Gastroesophageal sphincter (tissue), 4 donors: ENCODE measurements at places on chromosomes 7 and 10. TPM values are rescaled to one million over a fixed set of nuclear protein-coding genes. Genes with fewer than 3 reads are reported as not detected.

- ATAC-seq = no peak
Measured at GRCh38 chr7:80145780-80146422, 11.3 kb downstream of the GNAI1 start.

GRCh38 chr10:46541017-46541661 is 15.3 kb downstream of the GPRIN2 start:
- no peak for ATAC-seq

DNA sequence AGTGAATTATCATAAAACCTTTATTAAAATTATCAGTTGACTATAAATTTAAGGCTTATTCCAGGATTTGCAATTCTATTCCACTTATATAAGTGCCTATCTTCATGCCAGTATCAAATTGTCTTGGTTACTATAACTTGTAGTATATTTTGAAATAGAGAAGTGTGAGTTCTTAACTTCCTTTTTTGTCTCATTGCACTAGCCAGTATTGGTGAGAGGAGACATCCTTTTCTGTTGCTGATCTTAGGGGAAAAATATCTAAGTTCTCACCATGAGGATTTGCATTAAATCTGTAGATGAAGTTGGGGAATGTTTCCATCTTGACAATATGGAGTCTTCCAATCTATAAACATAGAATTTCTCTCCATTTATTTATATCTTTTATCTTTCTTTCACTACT is 104.2 kb upstream of the MKI67 start:
- no peak for ATAC-seq

DNA sequence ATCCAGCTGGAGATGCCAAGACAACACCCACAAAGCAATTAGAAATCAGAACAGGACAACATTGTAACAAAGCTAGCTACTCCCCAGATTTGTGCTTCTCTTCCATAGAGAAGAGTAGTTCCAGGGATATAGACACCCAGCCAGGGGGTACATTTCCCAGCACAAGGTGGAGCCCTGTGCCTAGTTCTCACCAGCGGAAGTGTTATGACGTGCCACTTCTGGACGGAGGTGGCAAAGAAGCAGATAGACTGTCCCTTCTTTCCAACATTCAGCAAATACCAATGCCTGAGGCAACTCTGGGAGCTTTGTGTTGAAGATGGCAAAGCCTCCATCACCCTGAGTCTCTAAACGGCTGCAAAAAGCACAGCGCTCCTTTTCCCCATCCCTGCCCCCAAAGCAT is 23.4 kb upstream of the GSAP start:
- ATAC-seq = no peak

GRCh38 chr7:155979994-155980393 is 167.7 kb upstream of the SHH start:
- no peak for ATAC-seq

DNA sequence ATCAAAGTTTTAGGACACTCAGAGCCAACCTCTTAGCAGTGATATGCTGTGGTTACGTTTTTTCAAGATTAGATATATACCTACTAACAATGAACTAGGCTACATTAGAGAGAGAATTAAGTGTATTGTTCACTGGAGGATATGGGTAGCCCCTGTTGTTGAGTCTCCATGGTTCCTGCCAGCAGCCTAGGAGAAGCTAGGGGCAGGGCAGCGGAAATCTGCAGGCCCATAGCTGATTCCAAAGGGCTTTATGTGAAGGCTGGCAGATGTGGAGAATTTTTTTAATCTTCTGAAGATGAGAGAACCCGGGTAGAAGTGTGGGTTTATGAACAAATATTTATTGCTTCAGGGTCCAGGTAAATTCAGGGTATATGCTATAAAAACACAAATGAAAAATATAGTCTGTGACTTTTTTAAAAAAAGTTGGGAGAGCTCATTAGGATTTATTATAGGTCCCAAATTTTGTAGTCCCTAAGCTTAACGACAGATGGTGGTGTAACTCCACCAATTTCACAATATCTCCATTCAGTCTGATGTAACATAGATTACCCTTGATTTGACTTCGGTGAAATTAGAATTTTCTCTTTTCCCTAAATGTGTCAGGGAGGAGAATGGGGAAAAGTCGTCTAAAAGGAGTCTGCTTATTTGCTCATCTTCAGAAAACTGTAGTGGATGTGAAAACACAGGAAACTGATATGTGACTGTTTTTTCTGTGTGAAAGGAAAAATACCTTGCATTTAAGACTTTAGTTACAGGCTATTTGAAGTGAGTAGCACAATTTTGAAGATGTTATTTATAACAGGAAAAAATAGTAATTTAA is 163.0 kb upstream of the PPP1R3A start:
- ATAC-seq = no peak

- no peak for ATAC-seq
Measured at GRCh38 chr10:55852900-55853299, 508.2 kb downstream of the ZWINT start.

- ATAC-seq = no peak
Measured at GRCh38 chr7:15199482-15199881, 296.9 kb upstream of the DGKB start.

DNA sequence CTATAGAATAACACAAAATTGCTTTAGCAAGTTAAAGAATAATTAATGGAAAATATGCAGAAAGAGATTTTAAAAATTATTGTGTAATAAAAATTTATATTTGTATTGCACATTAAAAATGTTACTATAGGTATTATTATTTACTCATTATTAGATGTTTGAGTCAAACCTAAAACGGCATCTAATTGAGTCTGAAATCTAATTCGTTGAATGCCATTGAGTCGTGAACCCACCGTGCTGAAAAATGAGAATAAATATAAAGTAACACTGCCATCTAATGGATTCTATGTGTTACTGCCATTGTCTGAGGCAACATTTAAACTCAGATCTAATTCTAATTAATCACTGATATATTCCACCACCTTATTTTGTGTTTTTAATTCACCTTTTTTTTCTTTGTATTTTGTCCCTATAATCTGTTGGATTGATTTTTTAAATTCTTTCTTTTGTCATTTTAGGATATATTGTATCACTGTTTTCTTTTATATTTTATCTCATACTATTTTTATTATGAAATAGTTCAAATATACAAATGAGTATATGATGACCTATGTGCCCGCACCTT is 62.2 kb downstream of the SAMD9 start:
- ATAC-seq = no peak

STEAP1 gene
- 14.2 TPM for total RNA-seq

KLF14 gene
- 0.16 TPM for total RNA-seq

PAPOLB gene
- total RNA-seq = 0.13 TPM
